ENCODE measurements at places on chromosomes 12 and 14.

DNA sequence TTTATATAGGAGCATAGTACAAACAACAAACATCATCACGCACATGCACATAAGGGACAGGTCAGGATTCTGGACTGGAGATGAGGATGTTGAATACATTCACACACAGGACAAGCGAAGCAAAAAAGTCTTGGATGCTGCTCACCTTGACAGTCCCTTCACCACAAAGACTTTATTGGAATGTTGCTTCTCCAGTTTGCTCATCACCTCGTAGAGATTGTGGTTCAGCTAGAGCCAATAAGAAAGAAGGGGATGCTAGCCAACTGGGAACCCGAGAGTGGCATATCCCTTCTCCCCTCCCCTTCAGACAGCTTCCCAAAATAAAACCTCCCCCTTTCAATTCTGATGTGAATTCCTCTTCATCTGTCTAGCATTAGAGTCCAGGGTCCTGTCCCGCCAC lies 25.4 kb upstream of the SMAGP start:
- no peak for DNase-seq

- DNase-seq, result no peak
Measured at GRCh38 chr12:126708492-126708896, 1558.5 kb upstream of the TMEM132C start.

DNA sequence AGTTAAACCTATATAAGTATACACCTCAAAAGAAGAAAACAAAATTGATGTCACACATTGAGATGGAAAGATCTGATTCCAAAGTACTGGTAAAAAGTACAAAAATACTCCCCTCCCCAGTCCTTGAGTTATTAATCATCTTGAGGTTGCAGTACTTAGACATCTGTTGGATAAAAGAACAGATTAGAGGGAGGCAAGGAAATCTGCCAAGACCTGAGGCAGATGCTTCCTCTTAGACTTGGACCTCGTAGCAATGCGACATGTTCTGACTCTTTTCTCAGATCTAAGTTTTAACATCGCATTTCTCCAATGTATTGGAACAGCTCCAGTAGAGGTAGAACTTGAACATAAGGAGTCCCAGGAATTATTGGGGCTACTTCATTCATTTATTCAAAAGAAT lies 187.9 kb upstream of the GRIN2B start:
- peak; percentile 5 for DNase-seq

DNA sequence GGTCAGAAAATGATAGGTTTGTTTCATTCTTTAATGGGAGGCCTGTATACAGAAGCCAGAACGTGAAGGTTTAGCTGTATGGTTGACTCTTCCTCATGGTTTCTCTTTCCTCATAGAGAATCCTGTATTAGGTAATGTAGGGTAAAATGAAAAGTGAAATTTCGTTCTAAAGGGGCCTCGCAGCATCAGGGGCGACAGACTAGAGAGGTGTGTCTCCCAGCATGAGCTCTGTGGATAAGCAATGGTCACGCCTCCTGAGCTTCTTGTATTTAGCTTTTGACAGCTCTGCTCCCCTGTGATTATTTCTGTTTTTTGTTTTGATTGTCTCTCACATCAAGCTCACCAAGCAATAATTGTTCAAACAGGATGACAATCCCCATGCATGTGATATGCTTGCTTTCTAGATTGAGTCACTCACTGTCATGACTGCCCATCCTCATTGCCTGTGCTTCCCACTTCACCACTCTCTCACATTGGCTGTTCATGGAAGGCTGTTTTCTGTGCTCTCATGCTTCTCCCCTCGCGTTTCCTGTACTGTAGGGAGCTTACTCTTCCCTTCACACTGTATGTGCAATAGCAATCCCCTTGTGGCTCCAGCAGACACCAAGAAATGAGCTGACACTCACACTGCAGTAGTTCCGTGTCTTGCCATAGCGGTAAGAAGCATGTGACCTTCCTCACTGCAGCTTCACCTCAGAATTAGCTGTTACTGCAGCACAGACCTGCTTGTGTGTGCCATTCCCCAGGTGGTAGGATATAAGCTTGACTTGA lies 44.0 kb downstream of the RAD52 start:
- DNase-seq, result no peak

- DNase-seq, result no peak
Measured at GRCh38 chr14:72633551-72633950, 260.4 kb downstream of the DPF3 start.

DNA sequence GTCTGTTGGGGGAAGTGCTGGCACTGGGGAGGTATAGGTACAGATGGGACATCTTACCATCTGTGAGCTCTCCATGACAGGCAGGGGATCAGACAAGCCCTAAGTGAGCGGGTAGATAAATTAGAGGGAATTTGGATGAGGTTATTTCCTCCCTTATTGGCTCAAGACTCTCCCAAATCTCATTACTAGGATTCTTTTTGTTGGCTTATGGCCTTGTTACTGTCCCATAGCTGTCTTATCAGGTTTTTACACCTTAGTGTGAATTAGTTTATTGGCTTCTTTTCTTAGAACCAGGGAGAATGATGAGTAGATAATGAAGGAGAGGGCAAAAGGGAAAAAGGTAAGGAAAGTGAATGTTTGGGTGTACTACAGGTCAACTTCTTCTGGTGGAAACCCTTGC lies 191.1 kb upstream of the PRICKLE1 start:
- no peak for DNase-seq

GRCh38 chr12:122867691-122868461 lies 28.0 kb downstream of the VPS37B start:
- peak; percentile 30 for DNase-seq

DNA sequence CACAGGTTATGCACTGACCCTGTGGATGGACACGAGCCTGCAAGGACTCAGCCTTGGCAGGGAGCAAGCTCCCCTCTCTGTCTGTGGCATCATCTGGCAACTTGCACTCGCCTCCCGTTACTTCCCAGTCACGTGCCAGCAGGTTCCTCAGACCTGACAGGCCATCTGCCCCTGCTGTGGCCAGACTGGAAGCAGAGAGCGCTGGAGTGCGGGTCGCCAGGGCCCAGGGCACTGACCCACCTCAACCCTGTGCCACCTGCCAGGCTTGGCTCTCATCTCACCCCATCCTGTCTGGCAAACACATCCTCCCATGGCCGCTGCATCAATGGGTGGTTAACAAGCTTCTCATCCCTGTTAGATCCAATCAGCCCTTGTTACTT lies 28.4 kb downstream of the SLC6A12 start:
- DNase-seq, result no peak

DNA sequence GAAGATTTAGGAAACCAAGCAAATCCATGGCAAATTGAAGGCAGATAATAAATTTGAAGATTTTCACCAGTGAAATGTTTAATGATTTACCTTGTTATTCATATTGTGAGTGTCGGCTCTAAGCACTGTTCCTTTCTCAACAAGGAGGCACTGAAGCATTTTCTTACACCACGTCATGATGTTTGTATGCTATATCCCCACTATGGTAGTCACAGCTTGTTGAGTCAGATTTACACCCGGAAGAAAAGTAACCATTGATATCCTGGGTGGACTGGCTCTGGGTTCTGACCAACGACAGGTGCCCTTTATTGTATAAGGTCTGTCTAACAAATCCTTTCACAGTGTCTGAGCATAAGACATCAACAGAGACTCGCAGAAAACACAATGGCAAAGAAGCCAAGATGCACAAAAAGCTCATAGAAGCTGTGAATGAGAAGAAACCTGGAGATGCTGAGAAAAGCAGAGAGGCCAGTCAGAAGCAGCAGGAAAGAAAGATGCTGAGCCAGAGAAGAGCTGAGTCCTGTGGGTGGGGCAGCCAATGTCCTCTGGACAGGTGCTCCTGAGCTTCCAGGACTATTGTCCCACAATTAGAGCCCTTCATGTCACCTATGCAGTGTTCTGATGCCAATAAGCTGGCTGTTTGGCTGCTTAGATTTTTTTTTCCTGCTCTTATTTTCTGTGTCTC lies 49.7 kb upstream of the ARHGAP5 start:
- DNase-seq, result no peak

DNA sequence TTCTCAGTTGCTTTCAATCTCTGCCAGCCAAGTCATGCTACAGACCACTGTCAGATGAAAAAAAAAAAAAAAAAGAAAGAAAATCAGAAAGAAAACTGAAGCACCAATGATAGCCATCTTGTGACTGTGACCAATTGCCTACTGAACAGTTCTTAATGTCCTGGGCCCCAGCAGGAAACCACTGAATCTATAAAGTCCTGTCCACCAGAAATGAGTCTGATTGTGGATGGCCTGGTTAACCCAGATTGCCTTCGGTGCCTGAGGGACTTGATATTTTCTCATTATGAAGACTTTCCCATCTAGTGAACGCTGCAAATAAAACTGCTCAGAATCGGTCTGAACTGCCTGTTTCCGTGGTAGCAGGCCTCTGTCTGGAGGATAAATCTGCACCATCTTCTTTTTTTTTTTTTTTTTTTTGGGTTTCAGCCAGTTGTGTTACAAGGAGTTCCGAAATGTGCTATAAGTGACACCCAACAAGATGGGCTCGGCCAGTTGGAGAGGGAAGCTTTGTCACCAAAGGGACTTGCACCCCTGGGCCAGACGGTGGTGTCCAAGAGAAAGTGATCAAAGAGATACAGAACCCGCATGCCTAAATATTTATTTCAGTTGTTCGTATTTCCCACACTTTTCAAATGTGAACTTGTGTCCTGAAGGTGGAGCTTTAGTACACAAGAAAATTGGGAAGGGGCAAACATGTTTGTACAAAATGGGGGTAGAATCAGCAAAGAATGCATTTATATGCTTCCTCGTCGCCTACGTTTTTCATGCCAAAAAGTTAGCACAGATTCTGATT lies 3.0 kb upstream of the PLXNC1 start:
- no peak for DNase-seq

DNA sequence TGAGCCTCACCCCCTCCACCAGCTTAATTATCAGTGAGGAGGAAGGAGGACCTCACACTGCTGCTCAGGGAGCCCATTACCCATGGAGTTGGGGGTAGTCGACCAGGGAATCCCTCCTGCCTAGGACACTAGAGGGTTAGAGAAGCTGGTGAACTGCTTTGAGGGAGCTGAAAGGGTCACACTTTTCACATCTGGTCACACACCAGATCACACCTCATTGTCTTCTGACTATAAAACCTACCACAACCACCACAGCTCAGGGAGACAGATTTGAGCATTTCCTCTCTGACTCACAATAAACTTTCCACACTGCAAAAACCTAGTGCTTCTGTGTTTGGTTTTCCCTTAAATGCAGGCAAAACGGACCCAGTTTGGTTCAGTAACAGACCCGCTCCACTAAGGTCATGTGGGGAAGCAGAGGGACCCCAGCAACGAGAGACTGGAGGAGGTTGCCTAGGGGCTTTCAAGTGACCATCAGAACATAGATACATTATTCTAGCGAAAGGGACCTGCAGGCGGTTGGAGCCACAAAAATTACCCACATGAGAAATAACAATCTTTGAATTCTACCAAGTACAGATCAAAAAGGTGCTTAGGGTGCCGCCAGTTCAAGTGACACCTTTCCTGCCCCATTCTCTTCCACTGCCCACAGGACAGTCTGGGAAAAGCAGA lies 151.4 kb upstream of the AVPR1A start:
- peak; percentile 7 for DNase-seq

All from endothelial cell of umbilical vein (primary cell).